HTR-8/SVneo (cell line): ENCODE measurements at places on chromosomes 1 and 21.

DNA sequence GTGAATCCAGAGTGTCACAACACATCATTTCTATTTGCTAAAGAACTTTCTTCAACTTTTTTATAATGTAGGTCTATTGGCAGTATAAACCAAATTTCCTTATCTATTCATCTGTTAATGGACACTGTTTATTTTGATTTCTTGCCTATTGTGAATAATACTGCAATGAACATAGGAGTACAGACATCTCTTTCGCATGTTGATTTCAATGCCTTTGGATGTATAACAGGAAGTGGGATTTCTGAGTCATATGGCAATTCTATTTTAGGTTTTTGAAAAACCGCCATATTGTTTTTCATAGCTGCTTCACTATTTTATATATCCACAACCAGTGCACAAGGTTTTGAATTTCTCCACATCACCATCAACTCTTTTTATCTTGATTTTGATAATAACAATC, 198.7 kb downstream of the KCNT2 start:
- DNase-seq: no peak

GRCh38 chr1:24337455-24337854, 18.3 kb downstream of the GRHL3 start:
- DNase-seq: no peak

GRCh38 chr1:223727541-223727940, 15.2 kb downstream of the CAPN2 start:
- no peak for DNase-seq

DNA sequence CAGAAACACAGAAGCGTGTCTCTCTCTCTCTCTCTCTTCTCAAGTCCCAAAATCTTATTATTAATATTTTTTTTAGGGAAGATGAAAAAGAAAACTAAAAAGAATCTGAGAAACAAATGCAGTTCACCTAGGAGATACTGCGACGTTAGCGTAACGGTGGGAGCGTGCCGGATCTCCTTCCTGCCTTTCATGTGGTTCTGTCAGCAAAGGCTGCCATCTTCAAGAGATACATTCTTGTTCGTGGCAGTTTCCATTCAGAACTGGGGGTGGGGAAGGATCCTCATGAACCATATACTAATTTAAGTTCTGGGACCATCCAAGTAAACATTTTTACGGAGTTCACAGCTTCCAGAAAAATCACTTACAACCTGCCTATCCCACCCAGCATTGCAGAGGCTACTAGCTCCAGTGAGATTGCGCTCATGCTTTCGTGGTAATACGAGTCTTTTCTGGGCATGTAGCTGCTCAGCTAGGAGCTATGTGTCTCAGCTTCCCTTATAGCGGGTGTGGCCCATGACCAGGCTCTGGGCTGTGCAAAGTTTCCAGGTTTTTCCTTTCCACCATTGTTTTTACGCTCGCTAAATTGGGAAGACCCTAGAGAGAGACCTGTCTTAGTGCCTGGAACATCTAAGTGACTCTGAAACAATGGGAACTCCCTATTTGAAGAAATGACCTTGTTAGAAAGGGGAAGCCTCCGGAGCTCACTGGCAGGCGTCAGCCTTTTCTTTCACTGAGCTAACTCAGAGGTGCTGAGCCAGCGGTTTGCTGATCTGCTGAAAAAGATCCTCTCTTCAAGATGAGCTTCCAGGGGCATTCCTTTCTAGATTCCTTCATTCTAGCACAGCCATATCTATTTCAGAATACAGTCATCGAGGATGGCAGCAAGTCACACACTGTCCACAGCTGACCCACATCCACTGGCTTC, 17.3 kb downstream of the SLAMF1 start:
- DNase-seq: no peak

DNA sequence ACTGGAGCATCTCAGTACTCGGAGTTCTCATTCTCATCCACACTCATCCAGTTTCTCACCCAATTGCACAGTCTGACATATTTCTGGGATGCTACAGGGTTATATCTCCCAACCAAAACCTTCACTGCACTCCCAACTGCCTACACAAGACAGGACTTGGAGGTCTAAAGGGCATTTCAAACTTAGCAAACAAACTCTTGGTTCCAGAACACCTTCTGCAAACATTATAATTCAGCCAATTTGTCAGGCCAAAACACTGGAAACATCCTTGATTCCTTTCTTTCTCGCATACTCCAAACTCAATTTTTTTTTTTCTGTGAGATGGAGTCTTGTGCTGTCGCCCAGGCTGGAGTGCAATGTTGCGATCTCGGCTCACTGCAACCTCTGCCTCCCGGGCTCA, 7.9 kb downstream of the SLAMF1 start:
- DNase-seq: no peak

- no peak for DNase-seq
Observed at GRCh38 chr21:15094706-15095105, 29.9 kb upstream of the NRIP1 start.

- DNase-seq: no peak
Observed at GRCh38 chr21:43719748-43720538, 1.0 kb downstream of the PDXK start.

- no peak for DNase-seq
Observed at GRCh38 chr1:97061604-97062003, 340.0 kb downstream of the PTBP2 start.

- DNase-seq: no peak
Observed at GRCh38 chr1:16459352-16459925, 18.9 kb downstream of the NECAP2 start.

DNA sequence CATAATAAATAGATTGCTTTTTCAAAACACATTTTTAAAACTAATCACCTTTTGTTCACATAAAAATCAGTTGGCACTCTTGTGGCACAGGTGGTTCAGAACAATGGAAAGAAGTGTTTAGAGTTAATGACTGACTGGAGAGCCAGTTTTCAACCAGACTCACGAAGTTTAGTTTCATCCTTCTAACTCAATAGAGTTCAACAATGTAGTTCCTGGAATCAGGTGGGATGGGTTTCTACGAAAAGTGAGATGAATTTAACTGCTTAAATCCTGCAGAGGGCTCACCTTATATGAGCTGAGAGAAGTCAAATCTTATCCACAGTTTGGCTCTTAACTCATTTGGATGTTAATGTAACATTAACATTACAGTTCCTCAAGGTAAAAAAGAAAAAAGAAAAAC, 116.5 kb downstream of the SMYD2 start:
- no peak for DNase-seq
